ENCODE measurements at places on chromosomes 2 and 18.

- DNase-seq, result no peak
Measured at GRCh38 chr2:200655918-200656580, 70.2 kb downstream of the AOX1 start.

- no peak for DNase-seq
Measured at GRCh38 chr2:23602116-23602515, 217.1 kb downstream of the KLHL29 start.

GRCh38 chr2:66576561-66577320 lies 141.8 kb downstream of the MEIS1 start:
- peak; percentile 18 for DNase-seq

DNA sequence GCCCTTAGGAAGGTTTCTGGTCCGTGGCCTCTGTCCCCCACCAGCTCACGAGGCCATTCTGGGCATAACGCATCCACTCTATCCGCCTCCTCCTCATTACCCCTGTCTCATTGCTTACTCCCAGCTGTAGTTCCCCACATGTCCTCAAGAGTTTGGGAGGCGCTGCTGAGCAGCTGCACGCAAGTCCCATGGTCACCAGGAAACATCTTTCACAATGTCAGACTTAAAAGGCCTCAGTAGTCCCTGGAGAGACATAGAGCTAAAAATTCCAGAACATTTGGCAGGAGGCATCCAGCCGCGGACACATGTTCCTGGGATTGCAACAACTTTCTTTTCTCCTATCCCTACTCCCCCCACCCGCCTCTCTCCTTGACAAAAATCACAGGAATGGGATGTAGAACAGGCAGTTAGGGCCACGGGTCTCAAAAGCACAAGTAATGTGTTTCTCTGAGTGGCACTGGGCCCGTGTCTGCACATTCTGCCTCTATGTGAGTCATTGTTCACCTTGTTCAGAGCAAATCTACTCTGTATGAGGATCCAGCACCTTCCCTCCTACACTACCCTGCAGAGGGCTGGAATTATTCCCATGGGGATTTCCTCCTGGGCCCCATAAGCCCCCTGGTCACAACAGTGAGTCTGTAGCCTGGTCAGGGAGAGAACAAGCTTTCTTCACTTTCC lies 8.1 kb downstream of the LBH start:
- DNase-seq, result peak; percentile 66

DNA sequence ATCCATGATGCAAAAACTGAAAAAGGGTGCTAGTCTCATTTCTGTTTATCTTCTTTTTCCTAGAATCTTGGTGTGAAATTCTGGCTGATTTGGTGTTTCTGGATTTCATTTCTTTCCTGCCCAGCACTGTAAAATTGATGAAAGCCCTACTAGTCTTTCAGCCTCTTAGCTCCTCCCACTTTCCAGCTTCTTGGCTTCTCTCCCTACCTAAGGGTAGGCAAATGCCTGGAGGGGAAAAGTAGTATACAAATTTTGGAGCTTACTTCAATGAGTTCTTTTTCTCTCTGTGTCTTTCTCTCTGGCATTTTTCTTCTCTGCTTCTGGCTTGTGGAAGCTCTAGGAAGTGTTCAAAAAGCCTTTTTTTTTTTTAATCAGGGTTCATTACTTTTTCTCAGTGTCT lies 160.5 kb downstream of the XIRP2 start:
- DNase-seq, result no peak

- DNase-seq, result no peak
Measured at GRCh38 chr2:138521821-138522220, 20.3 kb downstream of the SPOPL start.

DNA sequence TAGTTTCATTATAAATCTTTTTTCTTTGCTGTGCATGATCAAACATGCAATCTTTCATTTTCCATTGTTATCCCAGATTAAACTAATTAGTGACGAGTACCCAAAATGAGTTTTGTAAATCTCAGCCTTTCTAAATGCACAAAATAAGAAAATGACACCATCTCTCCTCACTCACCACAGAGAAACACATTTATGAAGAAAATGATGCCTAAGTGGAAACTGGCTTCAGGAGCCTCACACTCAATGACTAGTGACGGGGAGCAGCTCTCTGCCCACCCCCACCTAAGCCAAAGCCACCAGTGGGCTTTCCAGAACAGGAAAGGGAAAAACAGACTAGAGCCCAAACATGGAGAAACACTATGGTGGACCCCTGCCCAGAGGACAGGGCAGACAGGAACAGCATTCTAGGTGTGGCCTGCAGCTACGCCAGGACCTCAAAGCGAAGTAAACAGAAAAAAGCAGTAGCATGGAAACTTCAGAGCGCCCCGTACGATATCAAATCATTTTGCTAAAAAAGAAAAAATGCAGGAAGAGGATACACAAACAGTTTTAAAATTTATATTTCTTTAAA lies 113.5 kb downstream of the RBMS1 start:
- no peak for DNase-seq

DNA sequence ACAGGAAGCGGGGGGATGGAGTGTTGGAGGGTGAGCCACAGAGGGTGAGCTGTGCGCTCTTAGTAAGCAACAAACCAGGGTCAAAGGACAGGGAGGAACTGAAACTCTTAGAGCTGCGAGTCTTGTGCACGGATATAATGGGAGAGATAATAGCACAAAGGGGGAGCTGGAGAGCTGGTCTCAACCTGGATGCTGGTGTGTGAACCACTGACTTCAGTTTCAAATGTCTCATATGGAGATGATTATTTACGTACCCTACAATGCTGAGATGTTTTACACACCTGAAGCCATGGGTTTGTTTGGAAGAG lies 35.9 kb downstream of the PTGR3 start:
- DNase-seq, result no peak

GRCh38 chr2:126885751-126886210 lies 12.9 kb upstream of the TEX51 start:
- DNase-seq, result no peak

DNA sequence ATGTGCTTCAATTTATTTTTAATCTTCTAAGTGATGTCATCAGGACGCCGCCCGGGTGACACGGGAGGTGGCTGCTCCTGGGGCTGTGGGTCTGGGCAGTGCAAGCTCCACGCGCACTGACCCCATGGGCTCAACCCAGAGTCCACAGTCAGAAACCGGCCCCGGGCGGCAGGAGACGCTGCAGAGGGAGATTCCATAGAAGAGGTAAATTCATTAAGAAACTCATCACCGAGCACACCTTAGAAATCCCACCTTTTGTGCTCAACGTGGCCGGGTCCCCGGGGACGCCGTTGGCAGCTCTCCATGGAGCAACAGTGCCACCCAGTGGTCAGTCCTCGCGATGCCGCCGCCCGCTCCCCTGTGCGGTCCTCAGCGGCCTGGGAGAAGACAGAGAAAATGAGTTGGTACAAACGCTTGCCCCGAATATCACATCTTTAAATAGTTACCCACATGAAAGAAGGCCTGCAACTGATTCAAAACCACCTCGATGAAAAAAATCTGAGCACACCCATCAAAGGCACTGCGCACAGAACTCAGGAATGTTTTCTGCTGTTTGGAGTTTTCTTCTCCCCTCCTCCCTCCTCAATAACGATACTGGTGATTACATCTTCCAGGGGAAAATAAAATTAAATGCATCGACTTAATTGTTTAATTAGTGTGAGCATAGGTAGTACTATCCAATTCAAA lies 92.6 kb downstream of the CMPK2 start:
- DNase-seq, result peak; percentile 57

DNA sequence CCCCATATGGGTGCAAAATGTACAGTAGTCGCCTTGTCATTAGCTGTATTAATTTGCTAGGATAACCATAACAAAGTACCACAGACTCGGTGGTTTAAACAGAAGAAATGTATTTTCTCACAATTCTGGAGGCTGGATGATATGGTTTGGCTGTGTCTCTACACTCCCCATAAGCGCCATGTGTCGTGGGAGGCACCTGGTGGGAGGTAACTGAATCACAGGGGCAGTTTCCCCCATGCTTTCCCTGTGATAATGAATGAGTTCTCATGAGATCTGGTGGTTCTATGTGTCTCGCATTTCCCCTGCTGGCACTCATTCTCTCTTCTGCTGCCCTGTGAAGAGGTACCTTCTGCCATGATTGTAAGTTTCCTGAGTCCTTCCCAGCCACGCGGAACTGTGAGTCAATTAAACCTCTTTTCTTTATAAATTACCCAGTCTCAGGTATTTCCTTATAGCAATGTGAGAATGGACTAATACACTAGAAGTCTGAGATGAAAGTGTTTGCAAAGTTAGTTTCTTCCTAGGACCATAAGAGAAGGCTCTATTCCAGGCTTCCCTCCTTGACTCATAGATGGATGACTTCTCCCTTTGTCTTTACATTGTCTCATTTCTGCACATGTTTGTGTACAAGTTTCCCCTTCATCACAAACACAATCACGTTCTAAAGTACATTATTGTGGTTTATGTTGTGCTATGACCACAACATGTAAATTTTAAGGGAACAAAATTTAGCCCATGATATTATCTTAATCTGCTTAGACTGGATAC lies 1442.6 kb downstream of the SUCLG1 start:
- DNase-seq, result no peak

DNA sequence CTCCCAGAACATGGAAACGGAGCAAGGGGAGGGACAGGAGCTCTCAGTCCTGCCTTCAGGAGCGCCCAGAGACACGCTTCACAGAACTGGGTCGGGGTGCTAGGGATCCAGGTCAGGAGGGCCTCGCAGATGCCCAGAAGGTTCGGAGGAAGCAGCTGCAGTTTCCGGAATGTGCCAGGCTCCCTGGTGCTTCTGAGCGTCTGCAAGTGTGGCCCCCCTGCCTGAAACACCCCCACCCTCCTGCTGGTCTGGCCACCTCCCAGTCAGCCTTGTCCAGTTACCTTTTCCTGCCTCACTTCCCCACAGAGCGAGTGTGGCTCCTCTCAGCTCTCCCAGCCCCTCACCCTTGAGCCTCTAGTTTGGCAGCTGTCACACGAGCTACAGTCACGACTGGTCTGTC lies 88.3 kb upstream of the TAF1B start:
- no peak for DNase-seq

DNA sequence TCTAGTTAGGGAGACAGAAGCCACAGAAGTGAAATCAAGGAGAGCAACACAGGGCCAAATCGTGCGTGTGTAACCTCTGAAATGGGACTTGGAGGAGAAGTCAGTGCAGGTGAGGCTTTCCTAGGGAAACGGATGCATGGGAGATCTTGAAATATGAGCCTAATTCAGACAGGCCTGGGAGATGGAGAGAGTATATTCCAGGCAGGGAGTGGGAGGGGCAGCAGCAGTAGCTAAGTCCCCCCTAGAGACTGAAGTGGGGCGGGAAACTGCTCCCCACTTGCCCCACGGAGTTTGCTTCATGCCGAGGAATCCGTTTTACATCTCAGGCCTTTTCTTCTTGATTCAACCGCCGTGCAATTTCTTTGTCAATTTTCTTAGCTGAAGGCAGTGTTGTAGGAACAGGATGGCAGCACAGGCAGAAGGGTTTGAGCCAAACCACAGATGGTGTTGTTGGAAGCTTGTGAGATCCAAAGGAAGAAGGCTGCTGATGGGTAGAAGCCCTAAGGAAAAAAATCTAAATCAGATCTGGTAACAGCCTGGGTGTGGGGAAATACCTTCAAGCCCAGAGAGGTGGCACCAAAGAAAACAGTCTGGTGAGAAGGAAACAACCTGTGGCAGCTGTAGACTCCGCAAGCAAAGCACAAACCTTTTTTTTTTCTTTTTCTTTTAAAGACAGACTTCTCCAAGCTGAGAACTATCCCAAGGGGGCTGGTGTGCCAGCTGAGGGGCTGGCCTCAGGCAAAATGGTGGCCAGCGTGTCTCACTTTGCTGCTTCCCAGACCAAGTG lies 40.2 kb downstream of the EPAS1 start:
- DNase-seq, result no peak

DNA sequence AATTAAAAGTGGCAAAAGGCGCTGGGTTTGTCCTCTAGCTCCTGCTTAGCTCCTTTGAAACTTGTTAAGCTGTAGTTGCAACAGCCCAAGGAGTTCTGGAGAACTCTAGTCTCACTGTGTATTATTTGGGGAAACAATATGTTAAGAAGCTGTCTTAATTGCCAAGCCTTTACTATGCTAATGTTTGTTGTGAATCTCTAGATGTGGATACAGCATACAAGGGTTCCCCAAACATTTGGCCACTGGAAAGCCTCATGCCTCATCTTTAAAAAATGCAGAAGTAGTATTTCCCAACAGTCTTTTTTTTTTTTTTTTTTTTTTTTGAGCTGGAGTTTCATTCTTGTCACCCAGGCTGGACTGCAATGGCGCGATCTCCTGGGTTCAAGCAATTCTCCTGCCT lies 236.7 kb downstream of the PRKCE start:
- no peak for DNase-seq

GRCh38 chr2:51401546-51401945 lies 369.6 kb upstream of the NRXN1 start:
- DNase-seq, result no peak

- no peak for DNase-seq
Measured at GRCh38 chr2:46498681-46499080, 19.3 kb downstream of the TMEM247 start.

DNA sequence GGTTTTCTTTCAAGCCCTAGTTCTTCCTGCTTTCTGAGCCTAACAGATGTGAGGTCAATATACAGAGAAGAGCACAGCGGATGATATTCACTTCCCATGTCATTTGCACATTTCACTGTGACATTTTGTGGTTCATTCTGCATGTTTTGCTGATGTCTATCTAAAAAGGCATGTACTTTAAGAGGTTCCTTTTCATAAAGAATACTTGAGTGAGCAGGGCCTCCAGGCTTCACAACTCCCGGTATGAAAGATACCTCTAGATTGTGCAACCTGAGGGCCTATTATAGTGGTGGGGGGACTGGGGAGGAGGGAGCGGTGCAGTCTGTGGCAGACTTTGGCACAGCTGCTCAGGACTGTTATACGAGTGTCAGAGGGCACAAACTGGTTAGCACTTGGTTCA lies 54.6 kb downstream of the CPO start:
- no peak for DNase-seq

DNA sequence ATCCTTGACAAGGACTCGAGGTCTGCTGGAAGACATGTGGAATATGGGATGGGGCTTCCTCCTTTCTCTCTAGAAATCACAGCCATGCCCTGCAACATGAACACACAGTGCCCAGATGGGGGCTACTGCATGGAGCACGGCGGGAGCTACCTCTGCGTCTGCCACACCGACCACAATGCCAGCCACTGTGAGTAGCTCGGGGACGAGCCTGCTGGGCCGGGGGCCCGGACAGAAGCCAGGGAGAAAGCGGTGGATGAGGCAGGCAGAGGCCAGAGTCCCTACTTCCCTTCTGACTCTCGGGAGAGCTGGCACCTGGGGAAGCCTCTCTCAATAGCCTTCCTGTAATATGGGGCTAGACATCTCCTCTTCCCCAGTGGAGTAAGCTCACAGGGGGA lies 50.5 kb downstream of the SNED1 start:
- DNase-seq, result no peak

GRCh38 chr18:78549971-78550370 lies 429.6 kb upstream of the SALL3 start:
- no peak for DNase-seq

DNA sequence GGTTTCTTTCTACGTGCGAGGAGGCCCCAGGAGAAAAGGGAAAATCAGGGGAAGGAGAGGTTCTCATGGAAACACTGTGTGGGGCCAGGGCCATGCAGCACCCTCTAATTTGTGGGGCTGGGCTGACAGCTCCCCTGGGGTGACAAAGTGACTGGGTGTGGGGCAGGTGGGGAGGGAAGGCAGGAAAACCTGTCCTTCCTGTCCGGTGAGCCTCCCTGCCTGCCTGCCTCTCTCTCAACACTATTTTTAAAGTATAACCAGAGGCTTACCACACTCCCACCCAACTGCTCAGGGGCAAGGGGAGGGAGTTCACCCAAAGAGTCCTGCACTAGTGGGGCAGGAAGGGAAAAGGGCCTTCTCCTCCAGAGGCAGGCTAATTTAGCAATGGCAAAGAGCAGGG lies 10.5 kb upstream of the EPAS1 start:
- no peak for DNase-seq

GRCh38 chr2:195711478-195711877 lies 54.5 kb downstream of the SLC39A10 start:
- no peak for DNase-seq

- DNase-seq, result no peak
Measured at GRCh38 chr2:228917220-228917619, 353.9 kb downstream of the PID1 start.

Measured in 8988T (cell line).